ENCODE measurements at places on chromosomes 2 and 18.

DNA sequence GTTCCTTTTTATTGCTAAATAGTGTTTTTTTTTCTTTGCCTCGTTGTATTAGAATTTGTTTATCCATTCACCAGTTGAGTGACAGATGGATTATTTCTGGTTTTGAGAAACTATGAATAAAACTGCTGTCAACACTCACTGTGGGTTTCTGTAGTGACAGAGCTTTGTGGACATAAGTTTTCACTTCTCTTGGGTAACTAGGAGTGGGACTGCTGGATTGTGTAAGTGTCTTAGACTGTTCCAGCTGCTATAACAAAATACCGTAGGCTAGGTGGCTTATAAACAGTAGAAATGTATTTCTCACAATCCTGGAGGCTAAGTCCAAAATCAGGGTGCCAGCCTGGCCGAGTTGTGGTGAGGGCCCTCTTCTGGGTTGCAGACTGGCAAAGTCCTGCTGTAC, 71.9 kb downstream of the TNFRSF11A start:
- H3K27ac ChIP-seq = no peak overlapping the region
- no peaks in the 10 kb centered on the region for H3K36me3 ChIP-seq
- H3K4me1 ChIP-seq = peaks cover 10% of the 10 kb centered on the region

GRCh38 chr2:39649511-39649910, 16.2 kb upstream of the TMEM178A start:
- DNase-seq = no peak
- no peak overlapping the region for H3K27ac ChIP-seq
- H3K4me1 ChIP-seq = no peaks in the 10 kb centered on the region
- H3K4me3 ChIP-seq = no peak overlapping the region

- no peak for DNase-seq
- H3K4me1 ChIP-seq = peaks cover 14% of the 10 kb centered on the region
- no peak overlapping the region for H3K4me3 ChIP-seq
- no peaks in the 10 kb centered on the region for H3K36me3 ChIP-seq
Measured at GRCh38 chr2:26187537-26188104, 14.7 kb downstream of the GAREM2 start.

DNA sequence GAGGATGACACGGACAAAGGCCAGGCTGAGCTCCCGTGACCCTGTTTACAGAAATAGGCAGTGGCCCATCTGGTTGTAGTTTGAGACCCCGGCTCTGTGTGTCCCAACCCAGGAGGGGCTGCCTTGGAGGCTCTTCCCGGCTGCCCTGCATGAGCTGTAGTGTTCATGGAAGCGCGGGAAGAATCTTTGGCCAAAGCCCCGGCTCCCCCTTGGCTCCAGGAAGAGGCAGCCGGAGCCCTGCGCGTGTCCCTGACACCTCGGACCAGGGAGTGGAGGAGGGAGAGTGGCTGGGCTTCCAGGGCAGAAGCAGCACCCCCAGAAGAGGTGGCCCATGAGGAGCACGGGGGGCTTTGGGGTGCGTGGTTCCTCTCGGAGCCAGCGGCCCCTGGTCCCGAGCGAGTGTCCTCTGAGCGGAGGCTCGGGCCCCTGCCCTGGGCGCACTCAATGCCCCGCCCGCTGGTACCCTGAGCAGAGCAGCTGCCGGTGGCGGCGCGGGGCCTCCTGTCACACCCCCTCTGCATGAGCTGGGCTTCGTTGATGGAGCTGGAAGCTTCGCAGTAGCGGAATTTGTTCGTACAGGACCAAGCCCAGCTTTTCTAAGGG, 21.7 kb downstream of the GPR35 start:
- DNase-seq = no peak
- H3K27me3 ChIP-seq = peaks cover 22% of the 10 kb centered on the region
- peaks cover 10% of the 10 kb centered on the region for H3K4me1 ChIP-seq
- H3K4me3 ChIP-seq = no peak overlapping the region
- H3K27ac ChIP-seq = no peak overlapping the region

- no peak overlapping the region for H3K4me3 ChIP-seq
- no peaks in the 10 kb centered on the region for H3K27me3 ChIP-seq
- DNase-seq = no peak
- peaks cover 7% of the 10 kb centered on the region for H3K36me3 ChIP-seq
Measured at GRCh38 chr2:24315669-24316068, 44.7 kb downstream of the ITSN2 start.
